Left colon (tissue), 2 donors: ENCODE measurements at places on chromosomes 1 and 21. TPM values are rescaled to one million over a fixed set of nuclear protein-coding genes. Genes with fewer than 3 reads are reported as not detected.

Gene MPL
- total RNA-seq: 0.56 TPM

Gene ZSWIM5
- 8.6 TPM for total RNA-seq

DNA sequence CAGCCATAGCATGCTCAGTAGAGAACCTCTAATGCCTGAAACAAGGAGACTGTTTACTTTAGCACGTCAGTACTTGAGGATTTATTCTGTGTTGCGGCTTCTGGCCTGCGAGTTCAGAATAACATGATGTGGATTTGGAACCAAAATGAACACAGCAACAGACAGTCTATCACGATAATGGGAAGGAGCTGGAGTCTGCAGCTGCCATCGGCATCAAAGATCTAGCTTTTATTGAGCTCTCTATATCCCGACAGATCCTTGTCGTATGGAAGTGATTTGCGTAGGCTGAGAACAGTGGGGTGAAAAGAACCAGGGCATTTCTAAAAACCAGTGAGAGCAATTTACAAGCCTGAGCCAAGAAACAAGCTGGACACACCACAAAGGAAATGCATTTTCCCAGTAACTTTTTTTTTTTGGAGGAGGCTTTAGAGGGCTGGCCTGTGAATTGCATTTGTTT, 294.2 kb downstream of the KIF26B start:
- no peak for DNase-seq

Gene AQP10
- total RNA-seq: not detected

GRCh38 chr1:42639116-42639515, 19.1 kb upstream of the PPIH start:
- no peak for DNase-seq

GRCh38 chr1:117284399-117285215, 73.9 kb upstream of the VTCN1 start:
- no peak for DNase-seq

- DNase-seq: no peak
Measured at GRCh38 chr1:152398812-152399698, 15.0 kb downstream of the CRNN start.

DNA sequence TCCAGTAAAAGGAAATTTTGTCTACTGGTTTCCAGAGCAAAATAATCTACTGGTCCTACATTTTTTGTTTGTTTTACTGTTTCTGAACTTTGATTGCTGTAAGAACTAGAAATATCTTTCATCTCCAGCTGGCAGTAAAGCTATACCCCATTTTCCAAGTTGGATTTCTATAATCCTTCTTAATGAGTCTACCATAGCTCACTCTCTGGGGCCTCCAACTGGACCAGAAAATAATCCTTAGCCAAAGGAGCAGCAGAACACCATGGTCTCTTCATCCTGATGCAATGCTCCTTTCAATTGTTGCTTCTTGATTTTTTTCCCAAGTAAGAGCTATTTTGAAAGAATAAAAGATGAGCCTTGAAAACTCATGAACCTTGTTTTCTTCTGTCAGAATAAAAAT, 110.0 kb upstream of the COL11A1 start:
- no peak for DNase-seq

Gene C1orf185
- total RNA-seq: not detected

Gene FAM78B
- total RNA-seq: 1.8 TPM

Gene UBL4B
- total RNA-seq: not detected

- DNase-seq: no peak
Measured at GRCh38 chr1:6884652-6885153, 99.4 kb downstream of the CAMTA1 start.

- DNase-seq: peak; percentile 73
Measured at GRCh38 chr1:65067491-65068201, 80.4 kb upstream of the AK4 start.
